Right ventricle myocardium inferior (tissue), 1 donor: ENCODE measurements at places on chromosomes 5 and 9.

DNA sequence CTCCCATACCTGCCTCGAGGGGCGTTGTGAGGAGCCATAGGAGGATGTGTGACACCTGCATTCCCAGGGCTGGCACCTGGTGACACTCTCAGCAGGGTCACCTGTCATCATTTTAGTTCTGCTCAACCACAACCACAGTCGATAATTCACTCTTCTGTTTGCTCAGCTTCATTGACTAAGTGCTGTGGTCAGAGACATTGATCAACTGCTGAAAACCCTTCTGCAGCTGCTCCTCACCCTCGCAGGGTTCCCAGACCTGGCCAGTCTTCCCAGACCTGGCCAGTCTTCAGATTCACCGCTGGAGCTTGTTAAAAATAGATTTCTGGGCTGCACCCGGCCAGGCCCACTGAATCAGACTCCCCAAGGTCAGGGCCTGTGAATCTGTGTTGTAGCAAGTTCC, 92.8 kb downstream of the MVB12B start:
- DNase-seq, result no peak

- no peak for DNase-seq
These were observed 86.3 kb upstream of the IER5L start for GRCh38 chr9:129264388-129264787.

DNA sequence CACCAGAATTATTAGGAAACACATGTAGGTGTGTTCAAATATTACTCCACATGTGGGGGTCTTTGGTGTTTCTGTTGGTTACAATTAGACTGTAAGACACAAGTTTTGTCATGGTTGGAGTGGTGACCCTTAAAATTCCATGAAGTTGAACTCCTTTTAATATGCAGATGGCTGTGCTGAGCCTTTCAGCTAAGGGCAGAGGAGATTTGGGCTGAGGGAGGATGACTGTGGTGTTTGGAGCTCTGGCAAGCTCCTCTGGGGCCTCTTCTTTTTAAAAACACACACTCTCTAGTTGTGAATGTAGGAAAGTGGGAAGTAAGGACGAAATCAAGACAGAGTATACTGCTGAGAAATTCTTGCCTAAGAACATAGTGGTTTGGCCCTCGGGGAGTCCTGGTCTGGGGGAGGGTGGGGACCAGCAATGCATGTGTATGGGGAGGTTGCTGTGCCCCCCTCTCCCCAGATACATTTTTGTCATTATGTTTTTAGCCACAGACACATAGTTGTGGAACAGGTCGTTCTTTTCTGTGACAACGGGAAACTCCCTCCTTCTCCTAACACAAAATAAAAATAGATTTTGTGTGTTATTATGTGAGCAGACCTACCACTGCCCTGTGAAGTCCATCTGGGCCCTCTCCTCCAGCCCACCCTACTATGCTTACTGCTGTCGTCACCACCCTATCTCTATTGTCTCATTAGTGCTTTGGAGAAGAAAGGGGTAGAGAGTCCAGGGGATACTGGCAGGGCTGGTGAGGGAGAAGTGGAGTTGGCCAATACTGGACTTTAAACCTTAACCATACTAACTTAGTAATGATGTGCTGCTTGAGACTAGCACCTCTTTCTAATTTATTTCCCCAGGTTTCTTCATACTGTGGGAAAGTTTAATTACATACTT, 10.0 kb downstream of the SMARCA2 start:
- DNase-seq, result no peak

- DNase-seq, result no peak
These were observed 236.3 kb downstream of the ARHGAP26 start for GRCh38 chr5:143006501-143006900.

DNA sequence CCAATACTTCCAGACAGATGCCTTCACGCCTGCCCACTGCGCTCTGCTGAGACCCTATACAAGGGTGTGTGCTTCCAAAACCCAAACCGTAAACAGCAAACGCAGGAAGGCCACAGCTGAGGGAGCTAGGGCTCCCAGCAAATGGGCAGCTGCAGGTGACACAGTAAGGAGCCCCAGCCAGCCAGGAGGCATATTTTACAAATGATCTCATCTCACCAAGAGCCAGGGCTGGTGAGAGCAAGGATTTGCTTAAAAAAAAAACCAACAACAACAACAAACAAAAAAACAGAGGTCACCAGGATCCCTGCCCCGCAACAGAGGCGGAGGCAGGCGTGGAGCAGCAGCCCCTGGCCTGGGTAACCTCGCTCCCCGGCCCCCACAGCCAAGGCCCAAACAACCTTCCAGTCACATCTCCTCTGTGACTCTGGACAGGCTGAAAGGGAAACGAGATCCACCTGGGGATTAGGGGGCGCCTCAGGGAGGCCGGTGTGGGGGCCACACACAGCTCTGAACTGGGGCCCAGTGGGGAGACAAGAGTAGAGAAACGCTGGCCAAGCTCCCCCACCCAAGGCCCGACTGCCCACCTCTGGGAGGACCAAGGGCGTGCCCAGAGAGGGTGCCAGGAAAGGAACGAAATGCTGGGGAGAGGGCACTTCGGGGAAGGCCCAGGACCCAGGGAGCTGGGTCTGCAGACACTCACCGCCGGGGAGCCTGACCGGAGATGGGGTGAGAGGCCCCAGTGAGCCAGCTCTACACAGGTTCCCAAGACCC, 3.3 kb downstream of the NACC2 start:
- DNase-seq, result peak; percentile 65

GRCh38 chr5:78638423-78638822, 10.1 kb downstream of the LHFPL2 start:
- DNase-seq, result no peak
